ENCODE measurements at places on chromosomes 7 and 10.

DNA sequence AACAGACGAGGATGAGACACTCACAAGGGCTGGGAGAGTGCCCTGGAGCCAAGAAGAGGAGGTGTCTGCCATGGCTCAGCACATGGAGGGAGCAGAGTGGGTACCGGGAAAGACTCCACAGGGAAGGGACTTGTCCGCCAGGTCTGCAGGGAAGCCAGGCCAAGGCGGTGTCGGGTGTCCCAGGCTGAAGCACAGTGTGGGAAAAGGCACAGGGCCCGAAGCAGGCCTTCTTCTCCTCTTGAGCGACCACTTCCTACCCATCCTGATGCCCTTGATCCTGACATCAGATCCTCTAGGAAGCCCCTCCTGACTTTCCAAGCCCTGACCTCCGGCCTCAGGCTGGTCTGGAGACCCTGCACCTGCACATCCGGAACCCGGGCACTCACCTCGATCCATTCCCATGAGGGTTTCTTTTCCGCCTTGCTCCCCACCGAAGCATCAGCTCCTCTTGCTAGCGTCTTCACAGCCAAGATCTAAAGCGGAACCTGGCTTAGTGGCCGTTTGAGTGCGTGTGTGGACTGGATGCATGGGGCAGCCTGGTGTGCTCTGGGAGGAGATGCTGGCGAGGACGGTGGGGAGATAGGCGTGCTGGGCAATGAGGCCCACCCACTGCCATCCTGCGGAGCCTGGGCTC lies 8.5 kb downstream of the CALML3 start:
- DNase-seq, result peak; percentile 59

DNA sequence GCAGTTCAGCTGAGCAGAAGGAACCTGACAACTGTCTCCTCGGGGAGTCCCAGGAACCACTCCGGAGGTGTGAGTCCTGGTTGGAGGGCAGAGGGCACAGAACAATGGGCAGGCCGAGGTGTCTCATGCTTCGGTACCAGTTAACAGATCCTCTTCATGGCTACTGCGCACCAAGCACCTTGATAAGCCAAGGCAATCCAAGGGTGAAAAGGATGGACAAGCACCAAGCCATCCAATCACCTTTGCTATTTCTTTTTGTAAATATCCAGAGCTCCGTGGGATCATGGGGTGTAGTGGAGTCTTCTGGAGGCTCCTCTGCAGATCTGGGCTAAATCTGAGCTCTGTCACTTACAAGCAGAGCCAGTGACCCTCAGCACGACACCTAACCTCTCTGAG lies 233.5 kb downstream of the WDR11 start:
- DNase-seq, result no peak

DNA sequence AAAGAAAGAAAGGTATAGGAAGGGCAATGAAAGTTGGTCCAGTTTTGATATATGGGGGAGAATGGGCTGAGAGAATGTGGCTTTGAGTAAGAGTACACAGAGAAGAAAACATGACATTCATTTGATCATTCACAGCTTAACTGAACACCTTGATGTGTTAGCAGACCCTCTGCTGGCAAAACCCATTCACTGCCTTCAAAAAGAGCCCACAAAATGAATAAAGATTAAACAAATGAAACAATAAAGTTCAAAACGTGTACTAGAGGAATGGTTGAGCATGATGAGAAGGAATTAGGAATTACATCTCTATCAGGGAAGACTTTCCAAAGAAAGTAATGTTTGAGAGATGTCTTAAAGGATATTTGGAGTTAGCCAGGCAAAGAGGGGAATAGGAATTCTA lies 2.1 kb downstream of the WEE2 start:
- DNase-seq, result no peak

GRCh38 chr7:16419859-16420258 lies 1.5 kb downstream of the CRPPA start:
- DNase-seq, result no peak

DNA sequence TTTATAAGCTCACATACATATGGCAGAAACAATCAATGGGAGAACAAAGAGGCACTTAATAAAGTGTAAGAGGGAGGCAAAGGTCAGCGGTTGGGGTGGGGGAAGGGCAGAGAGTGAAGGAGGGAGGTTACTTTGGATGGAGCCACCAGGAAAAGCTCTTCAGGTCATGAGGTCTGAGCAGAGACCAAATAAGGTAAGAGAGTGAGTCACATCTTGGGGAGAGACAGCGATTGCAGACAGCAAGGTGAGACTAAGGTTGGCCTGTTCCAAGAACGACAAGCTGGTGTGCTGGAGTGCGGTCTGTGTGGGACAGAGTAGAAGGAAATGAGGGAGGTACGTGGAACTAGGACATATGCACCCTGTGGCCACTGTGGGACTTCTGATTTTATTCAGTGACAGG lies 74.3 kb upstream of the TOMM7 start:
- DNase-seq, result no peak

GRCh38 chr7:124462249-124462648 lies 303.3 kb downstream of the GPR37 start:
- no peak for DNase-seq

GRCh38 chr10:97771055-97771891 lies 526 bp downstream of the SFRP5 start:
- no peak for DNase-seq

- DNase-seq, result no peak
These were observed 29.5 kb downstream of the TACC2 start for GRCh38 chr10:122018491-122018890.

- no peak for DNase-seq
These were observed 25.0 kb upstream of the C1GALT1 start for GRCh38 chr7:7157177-7157886.

- DNase-seq, result no peak
These were observed 82.7 kb downstream of the SPAG6 start for GRCh38 chr10:22427890-22428571.

DNA sequence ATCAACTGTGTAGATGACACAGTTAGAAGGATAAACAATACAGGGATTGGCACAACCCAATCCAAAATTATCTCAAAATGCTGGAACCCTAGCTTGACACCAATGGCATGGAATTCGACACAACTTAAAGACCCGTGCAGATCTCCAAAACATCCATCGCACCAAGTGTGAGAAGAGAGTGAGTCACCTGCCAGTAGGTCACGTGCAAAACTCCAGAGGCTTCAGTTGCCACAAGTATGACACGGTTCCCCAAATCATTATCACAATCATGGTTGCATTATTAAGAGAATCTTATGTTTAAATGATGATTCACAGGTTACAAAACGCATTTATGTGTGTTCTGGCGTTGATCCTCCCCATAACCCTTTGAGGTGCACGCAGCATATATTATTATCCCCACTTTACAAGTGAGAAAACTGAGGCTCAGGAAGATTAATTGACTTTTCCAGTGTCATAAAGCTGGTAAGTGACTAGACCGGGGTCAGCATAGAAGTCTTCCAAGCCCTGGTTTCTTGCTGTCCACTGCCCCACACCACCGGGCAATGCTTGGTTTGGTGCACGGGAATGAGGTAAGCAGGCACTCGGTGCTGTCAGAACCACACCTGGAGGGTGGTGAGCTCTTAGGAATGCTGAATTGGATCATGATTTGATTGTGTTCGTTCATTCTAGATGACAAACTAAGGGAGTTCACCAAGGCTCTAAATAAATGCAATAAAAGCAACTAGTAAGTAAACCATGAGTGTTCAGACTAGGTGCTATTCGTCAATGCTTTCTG lies 23.6 kb upstream of the STK17A start:
- no peak for DNase-seq

- DNase-seq, result no peak
These were observed 31.3 kb downstream of the LAMB1 start for GRCh38 chr7:107971613-107972012.

DNA sequence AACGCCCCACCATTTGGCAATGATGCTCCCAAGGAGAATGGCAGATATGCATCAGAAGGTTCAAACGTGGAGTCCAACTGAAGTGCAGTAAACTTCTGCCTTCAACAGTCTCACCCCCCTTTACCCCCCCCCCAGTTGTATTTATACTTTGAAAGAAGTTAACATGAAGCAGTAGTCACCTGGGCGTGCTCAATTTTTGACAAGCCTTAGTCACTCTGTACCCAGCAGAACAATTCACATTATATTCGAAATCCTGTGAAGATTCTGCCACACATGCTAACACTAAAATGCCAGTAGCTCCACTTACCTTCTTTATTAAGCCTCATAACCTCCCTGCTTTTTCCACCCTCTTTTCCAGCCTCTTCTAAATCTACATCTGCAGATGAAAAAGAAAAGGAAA lies 894 bp downstream of the ATXN7L1 start:
- DNase-seq, result no peak

- DNase-seq, result no peak
These were observed 51.3 kb upstream of the PRKAR1B start for GRCh38 chr7:778271-778967.

DNA sequence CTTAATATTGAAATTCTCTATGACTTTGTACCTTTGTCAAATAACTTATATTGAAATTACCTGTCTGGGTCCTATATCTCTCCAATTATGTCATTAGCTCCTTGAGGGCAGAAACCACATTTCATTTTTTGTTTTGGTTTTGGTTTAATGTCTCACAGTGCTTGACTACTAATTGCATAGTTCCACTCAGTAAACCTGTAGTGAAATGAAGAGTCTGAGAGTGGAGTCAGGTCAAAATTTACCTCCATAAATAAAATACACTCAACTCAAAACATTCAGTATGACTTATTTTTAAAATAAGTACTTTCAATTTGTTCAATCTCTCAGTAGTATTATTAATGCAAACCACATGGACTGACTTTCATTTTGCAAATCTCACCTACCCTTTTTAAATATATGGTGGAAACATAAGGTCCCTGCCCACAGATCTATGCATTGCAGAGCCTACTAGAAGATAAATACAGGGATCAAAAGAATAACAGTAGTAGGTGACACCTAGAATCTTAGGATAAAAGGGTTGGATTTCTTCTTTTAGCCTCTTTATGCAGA lies 32.5 kb downstream of the PDE1C start:
- no peak for DNase-seq

GRCh38 chr10:19999431-19999830 lies 183.2 kb downstream of the PLXDC2 start:
- DNase-seq, result no peak

GRCh38 chr7:70322856-70323255 lies 724.6 kb downstream of the AUTS2 start:
- no peak for DNase-seq

DNA sequence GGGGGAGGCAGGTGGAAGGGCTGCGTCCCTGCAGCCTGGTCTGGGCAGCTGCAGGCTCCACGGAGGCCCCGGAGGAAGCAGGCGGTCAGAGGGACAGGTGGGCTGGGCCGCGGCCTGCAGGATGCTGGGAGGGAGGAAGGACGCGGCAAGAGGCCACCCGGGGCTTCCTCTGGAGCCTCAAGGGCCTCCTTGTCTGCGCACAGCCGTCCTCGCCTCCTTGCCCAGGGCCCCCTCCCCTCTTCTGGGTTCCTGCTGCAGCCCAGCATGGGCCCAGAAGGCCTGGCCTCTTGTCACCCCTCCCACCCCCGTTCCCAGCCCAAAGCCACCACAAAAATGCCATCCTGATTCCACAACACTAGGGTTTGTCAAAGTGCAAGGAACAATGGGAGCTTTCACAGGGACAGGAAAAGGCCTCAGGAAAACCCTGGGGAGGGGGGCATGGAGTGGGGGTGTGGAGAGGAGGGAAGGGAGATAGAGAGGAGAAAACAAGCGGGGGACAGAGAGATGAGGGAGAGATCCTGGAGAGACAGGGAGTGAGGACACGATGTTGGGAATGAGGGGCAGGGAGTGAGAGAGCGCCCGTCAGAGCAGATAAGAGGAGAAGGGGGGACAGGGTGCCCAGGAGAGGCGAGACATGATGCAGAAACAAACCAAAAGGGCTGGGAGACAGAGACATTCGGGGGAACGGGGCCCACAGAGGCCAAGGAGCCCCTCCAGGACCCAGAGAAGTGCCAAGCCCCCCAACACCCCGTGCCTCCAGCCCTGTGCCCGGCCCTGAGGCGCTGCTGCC lies 41.8 kb downstream of the ZCCHC24 start:
- peak; percentile 83 for DNase-seq

DNA sequence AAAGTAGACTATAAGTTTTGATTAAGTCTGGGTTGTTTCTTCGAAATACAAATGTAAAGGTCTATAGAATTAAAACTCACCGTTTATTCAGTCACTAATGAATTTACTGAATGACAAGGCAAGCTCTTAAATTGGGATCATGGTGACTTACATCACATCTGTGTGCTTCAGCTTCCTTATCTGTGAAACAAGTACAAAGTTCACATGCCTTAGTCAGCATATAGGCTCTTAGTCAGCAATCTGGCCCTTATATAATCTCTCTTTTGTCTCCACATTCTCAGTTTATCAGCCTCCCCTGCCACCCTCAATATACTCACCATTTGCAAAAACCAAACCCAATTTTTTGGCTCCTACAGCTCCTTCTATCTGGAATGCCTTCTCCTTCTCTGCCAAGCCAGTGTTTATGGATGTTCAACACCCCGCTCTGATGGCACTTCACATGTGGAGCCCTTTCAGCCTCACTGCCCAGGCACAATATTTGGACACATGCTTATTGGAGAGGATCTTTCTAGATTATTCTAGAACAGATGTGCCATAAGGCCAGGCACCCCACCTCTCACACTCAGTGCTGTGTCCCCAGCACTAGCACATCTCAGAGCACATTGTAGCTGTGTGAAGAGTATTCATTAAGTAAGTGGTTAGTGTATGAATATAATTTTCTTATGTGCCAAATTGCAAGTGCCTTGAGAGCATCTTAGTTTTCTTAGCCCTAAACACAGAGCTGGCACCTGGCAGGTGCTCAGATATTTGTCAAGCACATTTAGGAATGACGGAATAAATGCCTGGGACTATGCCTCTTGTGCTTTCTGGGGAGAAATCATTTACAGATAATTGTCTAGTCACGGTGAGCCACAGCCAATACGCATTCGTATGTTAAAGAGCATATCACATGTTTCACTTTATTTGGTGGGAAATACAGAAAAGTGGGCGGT lies 9.8 kb upstream of the LAMB1 start:
- DNase-seq, result no peak
